ENCODE measurements at places on chromosomes 5 and 9.

- DNase-seq, result no peak
Measured at GRCh38 chr5:136066661-136067271, 38.0 kb downstream of the TGFBI start.

DNA sequence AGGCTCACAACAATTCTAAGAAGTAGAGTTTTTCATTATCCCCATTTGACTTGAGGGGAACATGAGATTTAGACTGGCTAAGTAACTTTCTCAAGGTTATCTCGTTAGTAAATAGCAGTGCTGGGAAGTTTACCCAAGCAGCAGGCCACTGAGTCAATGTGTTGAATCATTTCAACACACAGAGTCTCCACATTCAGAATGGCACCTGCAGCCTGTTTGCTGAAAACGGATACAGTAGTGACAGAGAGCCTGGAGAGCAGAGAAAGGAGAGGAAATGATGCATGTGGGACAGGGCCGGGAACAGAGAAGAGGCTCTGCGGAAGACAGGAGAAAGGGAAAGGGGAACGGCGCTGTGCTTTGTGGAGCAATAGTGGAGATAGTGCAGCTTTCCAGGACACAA is 33.5 kb upstream of the ZSWIM6 start:
- DNase-seq, result no peak

GRCh38 chr5:1755321-1755949 is 44.2 kb downstream of the MRPL36 start:
- no peak for DNase-seq

GRCh38 chr5:95822043-95822541 is 434 bp downstream of the GLRX start:
- peak; percentile 41 for DNase-seq

DNA sequence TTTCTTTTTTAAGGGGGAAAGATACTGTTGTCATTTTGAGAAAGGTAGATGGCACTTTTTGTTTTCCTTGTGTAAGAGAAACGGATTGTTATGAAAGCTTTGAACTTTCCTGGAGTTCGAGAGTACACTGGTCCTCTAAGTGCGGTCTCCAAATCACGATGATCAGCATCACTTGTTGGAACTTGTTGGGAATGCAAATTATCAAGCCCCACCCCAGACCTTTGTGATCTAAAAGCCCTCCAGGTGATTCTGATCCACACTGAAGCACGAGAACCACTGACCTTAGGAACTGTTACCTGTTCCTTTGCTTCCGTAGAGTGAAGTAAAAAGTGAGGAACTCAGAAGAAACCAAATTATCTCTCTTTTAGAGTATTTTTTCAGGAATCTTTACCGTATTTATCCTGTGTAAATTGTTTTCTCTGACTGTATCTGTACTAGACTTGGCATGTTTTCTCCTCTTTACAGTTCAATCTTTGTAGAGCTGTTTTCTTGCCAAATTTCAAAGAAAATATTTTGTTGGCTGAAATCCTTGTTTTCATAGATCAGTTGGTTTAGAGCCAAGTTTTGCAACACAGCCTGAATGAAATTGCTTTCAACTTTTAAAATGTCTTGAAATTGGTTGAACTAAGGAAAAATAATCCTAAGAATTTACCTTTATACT is 4.0 kb downstream of the MAT2B start:
- no peak for DNase-seq

DNA sequence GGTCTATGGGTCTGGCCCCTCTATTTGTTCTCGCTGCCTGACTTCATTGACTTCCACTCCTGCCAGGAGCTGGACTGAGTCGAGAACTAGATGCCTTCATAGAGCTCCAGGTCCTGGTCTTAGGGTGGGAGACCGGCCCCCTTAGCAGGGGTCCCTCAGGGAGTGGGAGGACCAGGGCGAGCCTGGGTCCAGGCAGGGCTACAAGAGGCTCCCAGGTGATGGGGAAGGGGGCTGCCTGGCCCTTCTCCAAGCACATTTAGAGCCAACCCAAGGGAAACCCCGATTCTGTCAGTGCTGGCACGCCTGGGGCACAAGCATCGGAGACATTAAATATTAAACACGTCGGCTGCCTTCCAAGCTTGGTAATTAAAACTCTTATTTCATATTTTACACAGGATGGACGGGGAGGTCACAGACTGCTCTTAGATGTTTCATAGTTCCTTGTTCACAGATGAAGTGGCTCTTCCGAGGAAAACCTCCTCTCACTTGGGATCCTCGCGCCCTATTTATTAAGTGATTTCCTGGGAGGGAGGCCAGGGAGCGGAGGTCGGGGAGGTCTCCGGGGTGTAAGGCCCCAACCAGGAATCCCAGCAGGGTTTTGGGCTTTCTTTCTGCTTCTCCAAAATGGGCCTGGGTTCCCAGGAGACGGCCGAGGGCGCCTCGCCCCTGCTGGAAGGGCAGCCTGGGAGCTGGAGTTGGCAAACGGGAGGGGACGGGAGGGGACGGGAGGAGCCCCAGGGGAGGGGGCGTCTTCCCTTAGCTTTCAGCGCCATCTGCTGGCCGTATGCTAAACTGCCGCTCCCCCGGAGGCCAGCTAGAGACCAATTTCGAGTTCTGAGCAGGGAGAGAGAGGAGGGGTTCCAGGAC is 23.4 kb upstream of the ZBTB43 start:
- DNase-seq, result peak; percentile 79

DNA sequence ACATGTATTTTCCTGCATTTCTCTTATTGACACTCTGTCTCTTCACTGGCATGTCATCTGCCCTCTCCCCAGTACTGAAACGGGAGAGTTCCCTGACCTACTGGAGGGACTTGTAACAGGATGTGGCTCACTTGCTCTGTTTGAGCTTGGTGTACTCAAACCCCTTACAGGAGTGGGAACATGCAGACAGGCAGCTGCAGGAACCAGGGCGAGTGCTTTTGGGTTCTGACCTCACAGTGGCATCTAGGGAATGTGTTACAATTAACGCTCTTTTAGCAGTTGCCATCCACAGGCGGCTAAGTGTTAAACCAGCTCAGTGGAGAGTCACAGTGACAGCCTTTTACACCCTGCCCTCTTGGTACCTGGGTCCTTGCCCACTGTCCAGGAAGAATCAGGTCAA is 300.3 kb upstream of the GRAMD2B start:
- no peak for DNase-seq

- DNase-seq, result no peak
Measured at GRCh38 chr9:108664309-108665255, 191.2 kb downstream of the ACTL7B start.

DNA sequence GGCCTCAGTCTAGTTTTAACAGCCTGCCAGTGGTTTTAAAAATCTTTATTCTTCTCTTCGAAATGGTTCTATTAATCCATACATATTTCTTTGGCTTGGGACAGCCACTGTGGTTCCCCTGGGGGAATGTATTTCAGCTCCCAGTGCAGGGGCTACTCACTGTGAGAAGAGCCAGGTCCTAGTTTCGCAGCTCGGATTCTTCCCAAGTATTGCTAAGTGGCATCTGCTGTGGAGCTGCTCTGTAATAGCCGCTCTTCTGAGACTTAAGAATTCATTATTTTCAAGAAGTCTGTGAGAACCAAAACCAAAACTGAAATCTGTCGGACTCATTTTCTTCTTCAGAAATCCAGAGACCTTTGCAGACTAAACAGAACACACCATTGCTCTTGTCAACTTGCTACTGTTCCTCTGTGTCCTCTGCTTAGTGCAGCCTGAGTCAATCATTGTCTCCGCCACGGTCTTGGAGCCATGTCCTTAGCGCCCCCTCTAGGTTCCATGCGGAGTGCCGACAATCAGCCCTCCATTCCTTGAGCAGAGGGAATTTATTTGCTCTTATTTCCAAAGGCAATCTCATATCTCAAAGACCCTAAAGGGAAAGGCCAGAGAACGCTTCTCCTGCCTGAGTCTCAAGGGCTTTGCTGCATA is 478.2 kb downstream of the SPATA31D1 start:
- no peak for DNase-seq

- no peak for DNase-seq
Measured at GRCh38 chr9:91146391-91147019, 215.2 kb downstream of the AUH start.

- DNase-seq, result no peak
Measured at GRCh38 chr5:69265931-69266330, 31.2 kb downstream of the CDK7 start.

DNA sequence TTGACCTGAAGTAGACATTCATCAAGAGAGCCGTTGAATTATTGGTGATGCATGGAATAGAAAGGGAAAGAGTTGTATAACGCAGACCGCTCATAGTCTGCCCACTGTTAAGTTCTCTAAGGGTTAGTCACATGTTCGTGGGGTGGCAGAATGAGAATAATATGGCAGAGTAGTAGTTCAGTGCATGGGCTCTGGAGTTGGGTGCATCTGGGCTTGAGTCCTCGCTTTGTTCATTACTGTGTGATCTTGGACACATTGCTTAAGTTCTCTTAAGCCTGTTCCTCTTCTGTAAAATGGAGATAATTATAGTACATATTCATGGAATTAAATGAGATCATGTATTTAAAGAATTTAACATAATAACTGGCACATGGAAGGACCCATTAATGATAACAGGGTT is 23.6 kb downstream of the TNPO1 start:
- no peak for DNase-seq

DNA sequence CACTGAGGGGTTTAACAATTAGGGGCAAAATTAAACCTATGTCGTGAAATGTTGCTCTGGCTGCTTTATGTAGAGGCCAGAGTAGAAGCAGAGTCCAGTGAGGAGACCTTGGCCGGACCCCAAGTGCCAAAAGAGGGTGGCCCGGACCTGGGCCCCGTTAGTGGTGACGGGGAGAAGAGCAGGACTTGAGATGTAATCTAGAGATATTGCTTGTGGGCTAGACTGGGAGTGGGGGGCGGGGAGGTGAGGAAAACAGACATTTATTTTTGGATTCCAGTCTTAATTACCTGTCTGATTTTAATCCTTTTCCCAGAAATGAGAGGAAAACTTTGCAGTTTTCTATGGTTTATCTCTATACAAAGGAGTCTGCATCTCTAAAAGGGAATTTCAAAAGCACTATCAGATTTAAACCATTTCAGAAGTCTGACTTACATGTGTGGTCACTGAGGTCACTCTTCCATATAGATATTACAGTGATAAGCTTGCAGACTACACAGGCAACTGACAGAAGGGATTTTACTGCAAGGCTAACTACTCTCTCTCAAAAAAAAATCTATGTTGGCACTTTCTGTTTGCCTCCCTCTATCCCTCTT is 108.1 kb downstream of the MED27 start:
- DNase-seq, result no peak

- DNase-seq, result no peak
Measured at GRCh38 chr5:149596712-149597111, 15.4 kb downstream of the ARHGEF37 start.

- no peak for DNase-seq
Measured at GRCh38 chr9:120886490-120886967, 9.5 kb upstream of the PHF19 start.

DNA sequence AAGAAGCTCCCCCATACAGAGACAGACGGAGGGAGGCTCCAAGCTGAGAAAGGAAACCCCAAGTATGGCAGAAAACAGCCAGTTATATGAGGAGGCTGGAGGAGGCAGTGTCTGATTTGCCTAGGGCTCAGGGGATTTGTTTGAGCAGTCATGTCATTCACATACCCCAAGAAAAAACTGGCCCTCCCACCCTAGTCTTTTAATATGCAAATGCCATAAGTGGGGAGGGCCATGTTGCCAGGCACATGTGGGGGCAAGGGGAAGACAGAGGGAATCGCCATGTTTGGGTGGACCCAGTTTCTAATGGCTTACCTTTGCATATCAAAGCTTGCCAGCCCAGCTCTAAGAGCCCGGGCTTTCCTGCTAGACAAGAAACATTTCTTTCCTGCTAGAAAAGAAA is 1163.8 kb downstream of the TAF11L14 start:
- DNase-seq, result no peak

DNA sequence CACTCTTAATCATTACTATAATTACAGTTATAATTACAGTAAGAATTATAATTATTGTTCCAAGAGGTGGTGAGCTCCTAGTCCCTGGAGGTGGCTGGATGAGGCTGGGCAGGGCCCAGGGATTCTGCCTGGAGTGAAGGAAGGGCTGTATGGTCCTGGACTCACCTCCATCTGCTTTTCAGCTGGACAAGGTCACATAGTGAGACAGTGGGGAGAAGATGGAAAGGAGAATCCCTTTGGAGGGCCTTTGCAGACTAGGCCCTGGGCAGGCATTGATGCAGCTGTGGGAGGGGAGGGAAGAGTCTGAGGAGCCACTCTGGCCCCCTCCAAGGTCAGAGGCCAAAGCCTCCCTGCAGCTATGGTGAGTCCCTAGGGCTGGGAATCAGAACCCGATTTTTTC is 125.4 kb downstream of the RGS3 start:
- DNase-seq, result no peak

DNA sequence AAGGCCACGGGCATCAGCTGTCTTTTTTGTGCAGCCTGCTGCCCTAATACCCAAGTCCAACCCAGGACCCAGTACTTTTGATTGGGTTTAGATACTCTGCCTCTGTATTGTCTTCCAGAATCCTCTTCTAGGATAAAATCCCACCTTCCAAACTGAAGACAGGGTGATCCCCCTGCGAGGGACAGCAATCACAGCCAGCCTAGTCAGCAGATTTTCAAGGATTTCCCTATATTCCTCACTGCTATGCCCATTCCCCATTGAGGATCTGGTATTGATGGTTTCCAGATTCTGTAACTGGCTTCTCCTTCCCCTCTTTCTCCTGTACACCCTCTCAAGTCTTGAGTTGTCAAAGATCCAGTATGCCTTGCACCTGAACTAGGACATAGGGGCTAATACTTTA is 389.4 kb downstream of the TRIM36 start:
- DNase-seq, result no peak

GRCh38 chr9:128053560-128053959 is 13.6 kb downstream of the NAIF1 start:
- no peak for DNase-seq

DNA sequence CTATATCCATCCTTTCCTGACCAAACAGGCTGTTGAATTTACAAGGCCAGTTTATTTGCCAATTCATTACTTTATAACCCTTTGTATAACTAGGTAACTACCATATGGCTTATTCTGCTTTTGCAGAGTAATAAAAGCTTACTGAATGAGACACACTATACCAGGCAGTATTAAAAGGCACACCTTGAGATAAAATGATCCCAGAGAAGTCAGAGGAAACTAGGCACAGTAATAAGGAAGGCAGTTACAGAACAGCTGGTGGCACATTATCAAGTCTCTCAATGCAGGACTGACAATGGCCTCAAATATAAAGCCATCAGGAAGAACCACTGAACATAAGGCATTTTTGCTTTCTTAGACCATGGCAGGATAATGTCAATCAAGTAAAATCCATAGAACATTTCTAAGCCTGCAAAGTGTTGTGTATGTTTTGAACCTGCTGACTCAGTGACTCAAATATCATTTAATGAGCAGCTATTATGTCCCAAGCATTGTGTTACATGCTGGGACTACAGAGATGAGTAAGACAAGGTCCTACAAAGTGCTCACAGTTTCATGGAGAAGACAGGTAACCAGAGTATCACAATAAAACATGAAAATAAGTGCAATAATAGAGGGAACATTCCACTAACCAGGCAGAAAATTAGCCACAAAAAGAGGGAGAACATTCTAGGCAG is 52.5 kb downstream of the OXCT1 start:
- no peak for DNase-seq

- DNase-seq, result no peak
Measured at GRCh38 chr5:13276156-13276555, 668.3 kb downstream of the DNAH5 start.

GRCh38 chr9:72129271-72130156 is 19.7 kb upstream of the GDA start:
- no peak for DNase-seq
